ENCODE measurements at places on chromosomes 1 and 21. TPM values are rescaled to one million over a fixed set of nuclear protein-coding genes. Genes with fewer than 3 reads are reported as not detected.

SYCP1 gene
- not detected for total RNA-seq

CCDC27 gene
- total RNA-seq: not detected

GSTM1 gene
- total RNA-seq: not detected

MSH4 gene
- total RNA-seq: 0.55 TPM

ABCA4 gene
- 1.8 TPM for total RNA-seq

OR2L8 gene
- not detected for total RNA-seq

FMOD gene
- total RNA-seq: 59.0 TPM

KCTD3 gene
- total RNA-seq: 65.6 TPM

SLC44A5 gene
- total RNA-seq: 0.29 TPM

KIF26B gene
- 8.0 TPM for total RNA-seq

GRCh38 chr1:48643193-48643592 is 133.5 kb downstream of the BEND5 start:
- no peak for DNase-seq

DNA sequence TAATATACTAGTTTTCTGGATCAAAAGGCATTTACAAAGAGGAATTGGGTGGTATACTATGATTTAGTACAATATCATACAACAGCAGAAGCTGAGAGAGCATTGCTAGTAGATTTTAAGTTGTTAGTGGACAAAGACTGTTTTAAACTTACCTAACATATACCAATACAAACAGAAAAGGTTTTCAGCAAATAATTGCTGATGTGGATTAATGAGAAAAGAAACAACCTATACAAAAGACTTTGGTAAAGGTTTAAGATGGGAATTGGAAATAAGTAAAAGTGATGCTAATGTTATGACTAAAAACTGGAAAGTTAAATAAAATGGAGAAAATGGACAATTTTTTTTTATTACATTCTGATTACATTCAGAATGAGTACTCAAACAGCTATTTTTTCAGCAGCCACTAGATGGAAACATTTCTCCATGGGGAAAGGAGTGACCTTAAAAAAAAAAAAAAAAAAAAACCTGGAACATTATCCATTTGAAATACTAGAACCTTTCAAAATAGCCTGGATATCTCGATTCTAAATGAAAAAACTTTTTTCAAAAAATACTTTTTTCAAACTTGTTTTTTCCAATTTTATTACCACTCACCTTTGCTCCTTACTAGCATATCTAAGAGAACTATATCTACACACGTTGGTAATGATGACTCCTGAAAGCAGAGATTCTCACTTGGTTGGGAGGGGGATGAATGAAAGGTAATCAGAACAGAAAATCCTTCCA is 55.4 kb downstream of the EPRS1 start:
- DNase-seq: no peak

DNA sequence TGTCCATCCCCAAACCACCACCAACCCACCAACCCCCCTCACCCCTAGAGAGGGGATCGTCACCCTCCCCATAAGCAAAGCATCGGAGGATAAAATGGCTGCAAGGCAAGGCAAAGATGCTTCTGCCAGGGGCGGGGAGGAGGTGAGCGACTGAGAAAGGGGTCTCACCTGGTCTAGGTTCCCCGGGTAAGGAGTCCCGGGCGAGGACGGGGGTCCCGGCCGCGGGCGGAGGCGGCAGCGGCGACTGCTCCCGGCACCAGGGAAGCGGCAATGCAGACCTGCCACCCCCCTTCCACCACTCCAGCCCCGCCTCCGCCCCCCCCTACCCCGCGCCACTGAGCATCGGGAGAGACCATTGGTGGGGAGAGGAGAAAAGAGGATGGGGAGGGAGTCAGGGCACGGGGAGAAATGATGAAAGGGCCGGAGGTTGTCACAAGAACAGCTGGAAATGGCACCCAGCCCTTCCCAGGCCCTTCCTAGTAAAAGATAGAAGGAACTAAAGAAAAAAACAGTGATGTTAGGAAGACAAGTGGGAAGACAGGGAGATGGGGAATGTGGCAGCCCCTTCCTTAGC is at the start of gene SV2A:
Gene SV2A (minus strand): TSS at position 274 of the 574 bp plus-strand sequence. CDS start 4,004 bp downstream, outside the sequence.
- peak; percentile 56 for DNase-seq

GRCh38 chr1:58038574-58038973 is 508.0 kb downstream of the OMA1 start:
- no peak for DNase-seq

GRCh38 chr1:3593745-3594144 is 17.6 kb downstream of the MEGF6 start:
- DNase-seq: no peak

DNA sequence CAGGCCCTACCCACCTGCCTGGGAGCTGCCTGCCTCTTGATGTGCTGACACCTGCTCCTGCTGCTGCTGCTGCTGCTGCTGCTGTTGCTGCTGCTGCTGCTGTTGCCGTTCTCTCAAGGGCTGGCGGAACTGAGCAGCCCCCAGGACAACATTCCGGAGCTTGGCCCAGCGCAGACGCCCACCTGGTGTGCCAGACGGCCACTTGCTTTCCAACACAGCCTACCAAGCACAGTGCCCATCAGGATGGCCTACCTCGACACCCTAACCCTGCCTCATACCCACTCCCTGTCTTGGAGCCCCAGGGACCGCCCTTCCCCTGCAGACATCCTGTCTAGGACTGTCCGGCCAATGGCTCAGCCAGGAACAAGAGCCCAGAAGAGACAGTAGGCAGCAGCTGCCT is 11.8 kb downstream of the DENND4B start:
- DNase-seq: no peak

GRCh38 chr1:115307661-115308060 is 30.4 kb downstream of the NGF start:
- DNase-seq: no peak

- DNase-seq: no peak
These were observed 9.0 kb upstream of the DMRTB1 start for GRCh38 chr1:53450225-53450624.

DNA sequence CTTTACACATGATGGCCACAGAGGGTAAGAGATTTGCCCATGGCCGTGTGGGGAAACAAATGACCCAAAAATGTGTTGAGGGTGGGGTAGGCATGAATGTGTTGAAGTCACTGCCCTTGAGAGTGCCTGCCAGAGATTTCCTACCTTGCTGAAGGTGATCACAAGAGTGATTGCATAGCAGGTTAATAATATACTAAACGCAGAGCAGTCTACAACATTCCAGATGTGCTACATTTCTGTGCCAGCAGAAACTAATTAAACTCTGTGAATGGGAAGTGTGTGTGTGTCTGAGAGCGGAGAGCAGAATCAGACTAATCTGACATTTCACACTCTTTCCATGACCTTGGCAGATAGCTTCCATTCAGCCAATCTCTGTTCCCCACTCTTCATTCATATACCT is 93.3 kb upstream of the CD53 start:
- no peak for DNase-seq

GRCh38 chr1:66275601-66276023 is 258.3 kb upstream of the SGIP1 start:
- DNase-seq: no peak

DNA sequence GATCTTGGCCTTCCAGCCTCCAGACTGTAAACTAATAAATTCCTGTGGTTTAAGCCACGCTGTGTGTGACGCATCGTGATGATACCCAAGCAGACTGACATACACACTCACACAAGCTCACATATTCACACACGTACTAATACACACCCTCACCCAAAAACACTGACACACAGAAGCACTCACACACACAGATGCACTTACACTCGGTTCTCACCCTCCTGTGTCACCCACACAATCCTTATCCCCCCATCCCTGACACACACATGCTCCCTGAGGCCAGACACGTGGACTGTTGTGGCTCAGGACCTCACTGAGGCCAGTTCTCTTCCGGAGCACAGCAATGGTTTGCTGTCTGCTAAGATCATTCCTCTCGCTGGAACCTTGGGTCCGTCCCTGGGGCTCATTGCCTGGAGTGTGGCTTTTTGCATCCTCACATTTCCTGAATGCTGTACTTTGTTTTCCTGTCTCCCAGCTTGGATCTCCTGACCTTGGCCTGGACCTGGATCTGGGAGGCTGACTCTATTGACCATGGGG is 76.9 kb upstream of the LYST start:
- DNase-seq: no peak

- DNase-seq: no peak
These were observed 30.6 kb downstream of the LY9 start for GRCh38 chr1:160826546-160826945.

DNA sequence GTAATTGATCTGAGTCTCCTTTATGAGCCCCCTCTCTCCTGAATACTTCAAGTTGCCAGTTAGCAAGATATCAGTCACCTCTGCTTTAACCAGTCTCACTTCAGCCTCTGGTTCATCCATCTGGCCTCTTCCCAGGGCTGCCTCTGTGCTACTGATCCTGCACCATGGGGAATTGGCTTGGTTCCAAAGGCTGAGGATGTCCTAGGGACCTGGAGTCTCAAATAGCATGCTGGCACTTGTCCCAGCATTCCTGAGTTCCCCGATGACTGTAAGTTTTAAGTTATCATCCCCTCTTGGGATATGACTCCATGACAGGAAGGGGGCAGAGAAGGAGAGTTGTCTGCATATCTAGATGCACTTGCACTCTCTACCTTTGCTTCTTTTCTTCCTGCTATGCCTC is 252.0 kb downstream of the PTBP2 start:
- no peak for DNase-seq

GRCh38 chr1:246690100-246690499 is 34.1 kb upstream of the SCCPDH start:
- no peak for DNase-seq

DNA sequence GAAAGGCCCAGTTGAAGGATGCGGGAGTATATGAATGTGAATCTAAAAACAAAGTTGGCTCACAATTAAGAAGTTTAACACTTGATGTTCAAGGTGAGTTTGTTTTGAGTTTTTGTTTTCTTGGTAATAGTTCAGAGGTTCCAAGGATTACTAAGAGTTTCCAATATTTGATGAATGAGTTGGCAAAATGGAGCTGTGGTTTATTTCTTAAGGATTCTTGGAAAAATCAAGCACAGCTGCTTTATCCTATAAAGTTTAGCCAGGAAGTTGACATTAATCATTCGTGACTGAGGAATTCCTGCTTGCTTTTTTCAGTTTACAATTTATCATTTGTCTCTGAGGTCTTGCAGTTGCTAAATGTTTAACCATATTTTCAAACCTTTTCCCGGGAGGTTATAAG is 15.1 kb downstream of the VCAM1 start:
- DNase-seq: no peak

DNA sequence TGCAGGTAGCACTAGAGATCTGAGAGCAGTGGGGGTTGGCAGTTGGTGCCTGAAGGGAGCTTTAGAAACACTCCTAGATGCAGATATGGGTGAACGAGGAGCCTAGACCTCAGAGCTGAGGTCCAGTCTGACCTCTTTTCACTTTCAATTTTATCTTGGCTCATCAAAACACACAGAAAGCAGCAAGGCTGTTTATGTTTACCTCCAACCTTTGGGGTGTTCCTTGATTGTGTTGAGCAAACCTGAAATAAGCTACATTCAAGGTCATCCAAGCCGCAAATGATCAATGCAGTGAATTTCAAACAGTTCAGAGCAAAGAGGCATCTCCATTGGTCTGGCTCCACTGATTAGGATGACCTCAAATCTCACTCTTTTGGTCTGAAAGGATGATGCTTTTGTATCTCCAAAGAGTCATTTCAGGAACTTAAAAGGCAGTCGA is 1.3 kb downstream of the LY9 start:
- DNase-seq: no peak

GRCh38 chr1:220876511-220877376 is 2.5 kb upstream of the HLX start:
- no peak for DNase-seq

DNA sequence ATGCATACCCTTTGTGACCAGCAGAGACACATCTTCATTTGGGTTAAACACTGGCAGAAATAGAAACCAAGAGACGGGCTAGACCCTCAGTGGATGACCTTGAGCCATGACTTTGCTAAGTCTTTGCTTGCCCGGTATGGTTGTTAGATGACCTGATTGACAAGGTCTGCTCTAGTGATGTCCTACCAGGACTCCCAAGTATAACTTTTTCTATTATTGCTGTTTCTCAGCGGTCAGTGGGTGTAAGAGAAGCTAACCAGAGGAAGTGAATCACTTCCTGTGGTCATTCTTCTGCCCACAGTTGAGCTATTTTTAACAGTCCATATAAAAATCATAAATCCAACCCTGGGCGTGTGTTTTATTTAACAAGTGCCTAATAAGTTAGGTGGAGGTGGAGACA is 126.2 kb upstream of the ETS2 start:
- no peak for DNase-seq

GRCh38 chr1:232057896-232058274 is 431.3 kb downstream of the DISC1 start:
- no peak for DNase-seq

DNA sequence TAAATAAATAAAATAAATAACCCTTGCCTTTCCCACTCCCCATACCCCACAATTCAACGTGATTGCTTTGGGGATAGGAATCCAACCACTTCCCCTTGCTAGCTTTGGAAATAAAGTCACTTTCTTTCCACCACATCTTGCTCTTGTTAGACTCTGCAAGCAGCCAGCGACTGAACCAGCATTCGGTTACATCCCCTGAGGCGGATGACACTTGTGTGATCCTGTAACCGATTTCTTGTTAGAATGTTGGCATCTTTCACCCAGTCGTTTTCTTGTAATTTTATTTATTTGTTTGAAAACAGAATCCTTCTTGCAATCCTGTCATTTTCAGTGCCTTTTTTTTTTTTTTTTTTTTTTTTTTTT is 1.6 kb upstream of the IFNGR2 start:
- no peak for DNase-seq

- no peak for DNase-seq
These were observed 8.0 kb downstream of the CORT start for GRCh38 chr1:10457875-10458274.

GRCh38 chr1:156584813-156585212 is 5.3 kb downstream of the TTC24 start:
- DNase-seq: no peak

GRCh38 chr1:923131-923990 is at the start of gene SAMD11:
Gene SAMD11, plus strand, starts transcription at chr1:923923. Its CDS starts 509 bp downstream, at chr1:924432.
- DNase-seq: peak; percentile 82

- no peak for DNase-seq
These were observed 105.0 kb downstream of the PRRX1 start for GRCh38 chr1:170768929-170769328.

- DNase-seq: peak; percentile 58
These were observed 404 bp downstream of the LRRC8C start for GRCh38 chr1:89633248-89633799.

- DNase-seq: no peak
These were observed 83.1 kb upstream of the SOD1 start for GRCh38 chr21:31576428-31576827.

DNA sequence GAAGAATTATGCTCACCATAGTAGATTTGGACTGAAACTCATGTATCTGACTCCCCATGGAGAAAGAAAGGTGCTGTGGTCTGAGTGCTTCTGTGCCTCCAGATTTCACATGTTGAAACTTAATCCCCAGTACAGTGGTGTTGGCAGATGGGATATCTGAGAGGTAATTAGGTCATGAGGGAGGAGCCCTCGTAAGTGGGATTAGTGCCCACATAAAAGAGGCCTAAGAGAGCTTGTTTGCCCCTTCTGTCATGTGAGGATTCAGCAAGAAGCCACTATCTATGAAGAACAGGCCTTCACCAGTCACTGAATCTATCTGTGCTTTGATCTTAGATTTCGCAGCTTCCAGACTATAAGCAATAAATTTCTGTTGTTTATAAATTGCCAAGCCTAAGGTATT is 150.1 kb downstream of the PLPP3 start:
- no peak for DNase-seq

Measured in ureter (tissue), 1 donor.